Kidney tubule cell (primary cell): ENCODE measurements at places on chromosomes 7 and 10.

DNA sequence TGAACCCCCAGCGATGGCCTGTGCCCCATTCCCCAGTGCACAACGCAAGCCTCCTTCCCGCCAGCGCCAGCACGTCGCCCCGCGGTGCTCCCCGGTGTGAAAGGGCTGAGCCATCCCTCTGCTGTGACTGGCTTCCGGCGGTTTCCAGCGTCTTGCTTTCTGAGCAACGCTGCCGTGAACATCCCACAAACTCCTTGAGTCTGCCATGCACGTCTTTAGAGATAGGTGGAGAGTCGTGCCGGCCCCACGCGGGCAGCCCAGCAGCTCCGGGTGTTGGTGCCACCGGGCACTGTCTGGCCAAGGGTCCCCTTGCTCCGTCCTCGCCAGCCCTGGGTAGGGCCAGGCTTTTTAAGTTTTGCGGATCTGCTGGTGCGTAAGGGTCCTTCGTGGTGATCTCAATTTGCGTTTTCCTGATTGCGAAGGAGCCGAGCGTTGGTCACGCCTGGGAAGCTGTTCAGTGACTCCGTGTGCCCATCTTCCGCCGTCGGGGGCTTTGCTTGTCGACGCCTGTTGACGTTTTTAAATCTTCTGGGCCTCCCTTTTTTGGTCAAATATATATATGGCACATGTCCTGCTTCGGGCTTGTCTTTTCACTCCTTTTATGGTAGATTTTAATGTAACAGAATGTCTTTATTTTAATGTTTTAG, 70.6 kb downstream of the FOXL3 start:
- no peak for DNase-seq

GRCh38 chr10:9052767-9053166, 998.3 kb downstream of the GATA3 start:
- no peak for DNase-seq

- no peak for DNase-seq
These were observed 125.0 kb upstream of the FOXK1 start for GRCh38 chr7:4556868-4557793.

GRCh38 chr10:129593953-129594352, 126.9 kb downstream of the MGMT start:
- no peak for DNase-seq

DNA sequence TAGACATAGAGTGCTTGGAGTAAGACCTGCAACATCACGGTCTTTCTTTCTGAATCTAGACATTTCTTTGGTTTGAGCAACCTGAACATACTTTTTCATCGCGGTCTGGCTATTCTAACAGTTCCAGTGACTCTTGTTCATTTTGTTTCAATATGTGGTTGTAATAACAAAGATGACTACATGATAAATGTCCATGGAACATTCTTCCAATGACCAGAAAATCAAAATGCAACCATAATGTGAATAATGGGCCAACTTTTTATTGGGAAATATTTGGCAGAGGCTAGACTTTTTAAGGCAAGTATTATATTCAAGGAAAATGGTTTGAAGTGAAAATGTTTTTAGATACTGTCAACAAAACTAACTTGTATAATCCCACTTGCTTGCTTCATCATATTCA, 282.5 kb downstream of the INHBA start:
- no peak for DNase-seq

- DNase-seq: no peak
These were observed 100.3 kb downstream of the ELFN1 start for GRCh38 chr7:1770331-1770730.

DNA sequence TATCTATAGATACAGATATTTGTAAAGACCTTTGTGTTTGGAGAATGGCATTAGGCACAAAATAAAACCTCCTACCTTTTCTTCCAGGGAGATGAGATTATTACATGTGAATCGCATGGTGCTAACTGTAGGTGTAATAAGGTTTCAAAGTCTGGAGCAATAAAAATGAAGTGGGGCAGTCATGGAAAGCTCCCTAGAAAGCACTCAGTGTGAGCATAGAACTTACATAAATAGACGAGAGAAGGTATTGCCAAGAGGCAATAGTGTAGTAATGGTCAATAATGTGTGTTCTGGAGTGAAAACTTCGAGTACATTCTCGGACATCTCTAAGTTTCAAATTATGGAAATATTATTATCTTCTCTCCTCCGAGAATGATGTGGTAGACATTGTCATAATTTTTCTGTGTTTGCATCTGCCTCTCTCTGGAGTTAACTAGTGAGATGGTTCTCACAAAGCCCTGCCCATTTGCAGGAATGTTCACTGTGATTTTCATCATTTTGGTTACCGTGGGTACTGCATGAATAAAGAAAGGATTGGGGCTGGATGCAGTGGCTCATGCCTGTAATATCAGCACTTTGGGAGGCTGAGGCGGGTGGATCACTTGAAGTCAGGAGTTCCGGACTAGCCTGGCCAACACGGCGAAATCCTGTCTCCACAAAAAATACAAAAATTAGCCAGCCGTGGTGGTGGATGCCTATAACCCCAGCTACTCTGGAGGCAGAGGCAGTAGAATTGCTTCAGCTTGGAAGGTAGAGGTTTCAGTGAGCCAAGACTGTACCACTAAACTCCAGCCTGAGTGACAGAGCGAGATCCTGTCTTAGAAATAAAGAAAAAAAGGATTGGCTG, 10.6 kb downstream of the VIM start:
- DNase-seq: peak; percentile 83

- DNase-seq: no peak
These were observed 36.7 kb downstream of the GNA12 start for GRCh38 chr7:2807460-2807844.

DNA sequence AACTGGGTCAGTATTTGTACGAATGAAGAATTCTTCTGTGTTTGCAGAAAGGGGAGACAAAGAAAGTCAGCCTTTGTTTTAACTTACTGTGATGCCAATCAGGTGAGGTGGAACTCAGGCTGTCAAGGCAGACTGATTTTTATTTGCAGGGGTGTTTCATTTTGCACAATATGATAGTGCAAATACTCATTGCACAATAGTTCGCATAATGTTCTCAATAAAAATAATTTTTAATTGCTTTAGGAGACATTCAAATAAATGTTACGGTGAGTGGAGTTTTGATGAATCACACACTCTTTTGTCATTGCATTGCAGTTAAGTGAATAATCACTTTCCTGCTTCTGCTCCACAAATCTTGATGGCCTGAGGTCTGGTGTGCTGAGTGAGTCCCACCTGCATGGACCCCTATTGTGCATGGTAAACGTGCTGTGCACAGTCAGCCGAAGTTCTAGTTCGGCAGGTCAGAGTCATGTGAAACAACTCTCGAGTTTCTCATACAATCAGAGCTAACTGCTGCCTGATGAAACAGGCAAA, 141.3 kb upstream of the FZD8 start:
- peak; percentile 90 for DNase-seq

DNA sequence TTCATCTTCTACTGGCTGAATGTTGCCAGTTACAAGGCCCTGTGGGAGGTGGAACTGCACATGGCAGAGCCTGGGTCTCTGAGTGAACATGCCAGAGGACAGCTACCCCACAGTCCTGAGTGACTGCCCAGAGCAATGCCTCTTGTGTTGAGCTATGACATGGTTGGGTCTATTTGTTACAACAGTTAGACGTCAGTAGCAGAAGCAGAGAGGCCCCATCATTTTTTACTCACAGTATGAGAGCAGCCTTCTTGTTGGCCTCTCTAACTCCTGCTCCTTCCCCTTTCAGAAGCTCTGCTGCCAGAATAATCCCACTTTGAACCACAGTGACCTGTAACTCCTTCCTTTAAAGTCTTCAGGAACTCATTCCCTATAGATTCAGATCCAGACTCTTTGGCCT, 30.8 kb upstream of the NRP1 start:
- no peak for DNase-seq

DNA sequence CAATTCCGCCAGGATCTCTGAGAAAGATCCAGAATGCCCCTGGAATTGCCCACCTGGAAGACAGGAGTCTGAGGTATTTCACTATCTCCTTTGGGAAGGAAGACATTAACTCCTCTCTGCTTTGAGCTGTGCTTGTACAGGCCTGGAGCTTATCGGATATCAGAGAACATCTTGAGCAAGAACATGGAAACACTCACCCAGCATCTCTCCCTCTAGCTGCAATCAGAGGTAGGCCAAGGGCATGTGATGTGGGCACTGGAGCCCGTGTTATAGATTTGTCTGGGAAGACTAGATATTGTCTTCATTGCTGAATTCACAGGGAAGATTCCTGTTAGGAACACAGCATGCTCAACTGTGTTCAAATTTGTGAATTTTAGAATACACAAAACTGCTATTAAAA, 233.9 kb downstream of the PHF14 start:
- DNase-seq: no peak

DNA sequence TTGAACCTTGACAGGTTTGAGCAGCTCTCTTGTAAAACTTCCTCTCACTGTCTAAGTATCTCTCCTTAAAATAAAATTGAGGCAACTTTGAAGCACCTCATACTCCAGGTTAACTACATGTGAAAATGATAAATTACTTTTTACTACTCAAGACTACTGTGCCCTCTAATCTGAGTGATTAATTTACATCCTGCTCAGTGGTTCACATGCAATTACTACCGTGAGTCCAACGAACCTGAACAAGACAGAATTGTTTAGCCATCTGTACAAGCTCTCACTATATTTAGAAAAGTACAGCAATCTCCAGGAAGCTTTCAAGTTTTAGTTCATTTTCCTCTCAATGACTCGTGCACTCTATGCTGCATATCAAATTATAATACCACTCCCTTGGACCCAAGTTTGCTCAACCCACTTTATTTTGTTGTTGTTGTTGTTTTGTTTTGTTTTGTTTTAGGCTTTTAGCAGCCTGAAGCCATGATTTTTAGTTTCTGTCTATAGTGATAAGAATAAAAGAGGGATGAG, 21.2 kb downstream of the PDE1C start:
- DNase-seq: peak; percentile 58

DNA sequence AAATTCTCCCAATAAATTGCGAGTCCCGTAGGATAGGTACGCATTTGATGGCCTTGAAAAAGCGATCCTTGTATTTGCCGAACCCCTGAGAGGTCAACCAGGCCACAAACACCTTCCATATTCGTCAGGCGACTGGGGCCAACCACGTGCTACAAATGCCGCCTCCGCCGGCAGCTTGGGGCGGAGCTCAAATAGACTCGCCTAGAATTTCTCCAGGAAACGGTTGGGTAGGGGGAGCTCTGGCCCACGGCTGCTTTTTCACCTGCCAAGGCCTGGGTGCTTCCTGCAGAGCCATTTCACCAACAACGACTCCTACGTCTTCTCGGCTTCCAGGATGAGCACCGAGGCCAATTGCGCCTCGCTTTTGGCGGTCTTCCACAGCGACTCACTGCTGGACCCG, 53.4 kb upstream of the KIF5B start:
- DNase-seq: no peak

- no peak for DNase-seq
These were observed 131.1 kb downstream of the ADARB2 start for GRCh38 chr10:1605999-1606940.

GRCh38 chr7:37181550-37181932, 267.1 kb downstream of the ELMO1 start:
- DNase-seq: no peak
